Activated T-cell treated with anti-CD3 and anti-CD28 coated beads, Interleukin-2, amount 50 U/mL, for 72 hours (primary cell): ENCODE measurements at places on chromosomes 12 and 14.
A peak's percentile ranks its signal among the peaks of the same experiment; 100 is the strongest.

DNA sequence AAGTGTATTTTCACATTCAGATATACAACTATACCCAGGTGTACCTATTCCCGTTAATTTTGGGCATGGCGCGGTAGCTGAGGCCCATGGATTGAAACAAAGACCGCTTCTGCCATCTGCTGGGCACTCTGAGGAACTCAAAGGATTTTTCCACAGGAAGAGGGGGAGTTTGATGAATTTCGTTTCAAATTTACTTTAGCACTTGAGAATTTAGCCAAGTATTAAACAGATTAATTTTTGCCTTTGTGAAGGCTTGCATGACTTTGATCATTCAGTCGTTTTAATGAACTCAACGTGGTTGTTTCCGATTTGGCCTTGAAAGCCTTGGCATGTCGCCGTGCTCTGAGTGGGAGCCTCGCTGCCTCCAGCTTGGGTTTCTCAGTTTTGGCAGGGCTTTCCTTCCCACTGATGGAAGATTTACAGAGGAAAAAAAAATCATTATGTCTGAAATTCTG, 153.2 kb upstream of the DDHD1 start:
- peak; percentile 46 for DNase-seq

- DNase-seq = peak; percentile 72
Observed at GRCh38 chr14:52694761-52695480, 437 bp downstream of the ERO1A start.

DNA sequence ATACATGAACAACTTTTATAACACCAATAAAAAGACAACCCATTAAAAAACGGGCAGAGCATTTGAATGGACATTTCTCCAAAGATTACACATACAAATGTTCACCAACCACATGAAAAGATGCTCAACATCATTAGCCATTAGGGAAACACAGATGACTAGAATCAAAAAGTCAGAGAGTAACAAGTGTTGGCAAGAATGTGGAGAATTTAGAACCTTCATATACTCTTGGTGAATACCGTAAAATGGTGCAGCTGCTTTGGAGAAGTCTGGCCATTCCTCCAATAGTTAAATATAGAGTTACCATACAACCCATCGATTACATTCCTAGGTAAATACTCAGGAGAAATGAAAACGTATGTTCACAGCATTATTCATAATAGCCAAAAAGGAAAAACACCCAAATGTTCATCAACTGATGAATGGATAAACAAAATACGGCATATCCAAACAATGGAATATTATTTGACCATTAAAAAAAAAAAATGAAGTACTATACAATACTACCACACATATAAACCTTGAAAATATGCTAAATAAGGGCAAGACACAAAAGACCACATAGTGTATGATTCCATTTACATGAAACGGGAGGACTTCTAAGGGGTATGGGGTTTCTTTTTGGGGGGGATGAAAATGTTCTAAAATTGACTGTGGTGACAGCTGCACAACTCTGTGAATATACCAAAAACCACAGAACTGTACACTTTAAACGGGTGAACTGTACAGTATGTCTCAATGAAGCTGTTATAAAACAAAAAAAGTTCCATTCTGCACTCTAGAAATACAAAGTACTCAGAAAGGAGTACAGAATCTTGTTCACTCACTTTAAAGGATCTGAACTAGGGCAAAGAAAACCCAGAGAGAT, 3.2 kb downstream of the CORO1C start:
- no peak for DNase-seq

GRCh38 chr14:96245710-96246538, 10.1 kb upstream of the BDKRB1 start:
- DNase-seq = no peak

DNA sequence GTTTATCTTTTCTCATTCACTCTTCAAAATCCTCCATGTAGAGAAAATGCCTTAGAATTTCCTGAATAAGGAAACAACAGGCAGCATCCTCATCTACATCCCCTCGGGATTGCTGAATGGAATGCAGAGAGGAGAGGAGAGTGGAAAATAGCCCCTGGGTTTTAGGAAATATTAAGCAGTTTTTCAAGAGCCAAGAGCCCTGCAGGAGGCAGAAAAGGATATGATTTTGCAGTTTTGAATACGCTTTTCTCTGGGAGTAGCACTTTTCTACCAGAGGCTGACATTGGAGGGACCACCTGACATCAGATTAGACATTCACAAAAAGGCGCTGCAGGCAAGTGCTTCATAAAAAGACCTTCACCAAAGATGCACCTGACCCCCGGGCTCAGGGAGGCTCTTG, 362.2 kb upstream of the SFSWAP start:
- DNase-seq = no peak

DNA sequence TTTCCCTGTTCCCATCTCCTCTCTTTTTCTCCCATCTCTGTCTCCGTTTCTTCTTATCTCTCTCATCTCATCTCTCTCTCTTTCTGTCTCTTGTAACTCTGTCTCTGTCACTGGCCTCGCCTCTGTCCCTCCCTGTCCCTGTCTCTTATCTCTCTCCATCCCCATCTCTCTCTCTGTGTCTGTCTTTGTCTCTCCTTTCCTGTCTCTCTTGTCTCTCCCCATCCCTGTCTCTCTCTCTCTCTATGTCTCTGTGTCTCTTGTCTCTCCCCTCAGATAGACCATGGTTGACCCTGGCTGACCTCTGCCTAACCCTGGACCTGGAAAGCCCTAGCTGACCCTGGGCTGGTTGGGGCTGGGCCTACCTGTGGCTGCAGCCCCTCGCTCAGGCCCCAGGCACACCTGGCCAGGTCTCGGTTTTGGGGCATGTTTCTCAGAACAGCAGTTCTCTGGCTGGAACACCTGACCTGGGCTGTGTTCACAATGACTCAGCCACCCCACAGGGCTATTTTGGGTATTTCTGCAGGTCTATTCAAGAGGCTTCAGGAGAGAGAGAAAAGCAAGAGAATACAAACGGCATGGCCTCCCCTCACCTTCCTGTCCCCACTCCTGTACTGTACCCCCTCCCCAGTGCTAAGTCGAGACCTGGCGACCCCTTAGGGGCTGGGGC, 174.4 kb downstream of the TMEM121 start:
- peak; percentile 26 for DNase-seq

DNA sequence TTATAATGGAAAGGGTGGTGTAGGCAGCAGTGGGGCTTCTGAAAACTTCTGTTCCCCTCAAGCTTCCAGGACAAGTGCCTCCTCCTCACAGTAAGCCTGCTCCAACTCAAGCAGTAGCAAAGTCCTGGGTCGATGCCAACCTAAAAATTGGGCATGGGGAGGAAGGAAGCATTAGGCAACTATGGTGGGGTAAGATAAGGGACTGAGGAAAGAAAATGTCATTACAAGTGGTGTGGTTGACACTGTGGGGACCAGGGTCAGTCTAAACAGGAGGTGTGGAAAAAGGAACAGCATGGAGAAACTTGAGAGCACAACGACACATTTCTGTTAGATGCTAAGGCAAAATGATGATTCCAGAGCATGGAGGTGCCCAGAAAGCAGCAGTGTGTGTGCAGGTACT, 34.9 kb downstream of the WIF1 start:
- no peak for DNase-seq

DNA sequence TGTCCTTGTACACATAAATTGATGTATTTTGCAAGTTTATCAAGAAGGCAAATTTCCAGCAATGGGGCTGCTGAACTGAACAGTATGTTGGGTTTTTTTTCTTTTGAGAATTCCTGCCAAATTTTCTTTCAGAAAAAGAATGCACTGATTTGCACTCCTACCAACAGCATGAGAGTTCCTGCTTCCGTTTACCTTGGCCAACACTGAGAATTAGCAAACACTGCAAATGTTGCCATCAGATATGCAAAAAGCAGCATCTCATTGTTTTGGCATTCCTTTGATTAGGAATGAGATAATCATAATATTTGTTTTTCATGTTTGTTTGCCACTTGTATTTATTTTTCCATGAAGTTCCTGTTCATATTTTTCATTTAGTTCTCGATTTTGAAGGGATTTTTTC, 82.4 kb downstream of the RTN1 start:
- no peak for DNase-seq

- no peak for DNase-seq
Observed at GRCh38 chr14:38254571-38255407, 1.1 kb downstream of the CLEC14A start.

GRCh38 chr12:129696926-129697325, 206.9 kb downstream of the TMEM132D start:
- DNase-seq = no peak

- peak; percentile 7 for DNase-seq
Observed at GRCh38 chr12:64825143-64826021, 935 bp downstream of the TBC1D30 start.

DNA sequence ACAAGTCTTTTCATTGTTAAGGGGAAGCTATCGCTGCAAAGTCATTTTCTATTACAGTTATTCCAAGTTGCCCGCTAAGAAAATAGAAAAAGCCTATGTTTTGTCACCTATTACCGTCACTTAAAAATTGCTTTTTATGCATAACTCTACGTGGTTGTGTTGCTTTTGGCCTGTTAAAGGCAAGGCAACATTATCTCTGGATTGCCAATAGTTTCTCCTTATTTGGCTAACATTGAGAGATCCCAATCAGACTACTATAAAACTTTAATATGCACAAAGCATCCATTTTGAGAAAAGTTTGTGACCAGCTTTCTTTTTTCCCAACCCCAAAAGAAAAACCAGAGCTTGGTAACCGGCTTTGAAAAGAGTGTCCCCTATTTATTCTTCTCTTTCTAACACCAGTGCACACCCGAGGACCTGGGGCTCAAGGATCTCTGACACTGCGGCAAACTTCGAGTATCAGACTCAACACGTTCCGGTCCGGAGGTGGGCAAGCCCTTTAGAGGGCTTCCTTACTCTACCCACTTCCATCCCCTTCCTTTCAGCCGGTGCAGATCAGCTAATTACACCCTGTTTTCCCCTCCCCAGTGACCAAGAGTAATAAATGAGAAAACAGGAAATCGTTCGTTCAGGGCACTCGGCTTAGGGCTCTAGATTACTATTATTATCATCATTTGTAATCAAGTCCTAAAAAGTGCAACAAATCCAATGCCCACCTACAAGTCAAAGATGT, 1.2 kb downstream of the PPP1R12A start:
- peak; percentile 2 for DNase-seq

DNA sequence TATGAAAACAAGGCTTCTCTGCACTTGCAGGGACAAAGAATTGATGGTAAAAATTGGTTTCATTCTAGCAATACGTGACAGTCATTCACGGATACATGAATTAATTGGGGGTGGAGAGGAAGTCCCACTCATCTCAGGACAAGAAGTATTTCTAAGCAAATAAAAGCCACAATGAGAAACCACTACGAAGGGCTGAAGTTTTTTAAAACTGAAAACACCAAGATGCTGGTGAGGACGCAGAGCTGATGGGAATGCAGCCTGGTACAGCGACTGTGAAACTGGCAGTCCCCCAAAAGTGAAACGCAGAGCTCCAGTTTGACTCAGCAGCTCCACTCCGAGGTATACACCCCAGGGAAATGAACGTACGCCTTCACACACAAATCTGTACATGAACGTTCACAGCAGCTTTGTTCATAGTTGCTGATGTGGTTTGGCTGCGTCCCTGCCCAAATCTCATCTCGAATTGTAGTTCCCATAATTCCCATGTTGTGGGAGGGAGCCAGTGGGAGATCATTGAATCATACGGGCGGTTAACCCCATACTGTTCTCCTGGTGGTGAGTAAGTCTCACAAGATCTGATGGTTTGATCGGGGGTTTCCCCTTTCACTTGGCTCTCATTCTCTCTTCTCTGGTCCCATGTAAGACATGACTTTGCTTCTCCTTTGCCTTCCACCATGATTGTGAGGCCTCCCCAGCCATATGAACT, 89.0 kb downstream of the SCARB1 start:
- DNase-seq = peak; percentile 93

DNA sequence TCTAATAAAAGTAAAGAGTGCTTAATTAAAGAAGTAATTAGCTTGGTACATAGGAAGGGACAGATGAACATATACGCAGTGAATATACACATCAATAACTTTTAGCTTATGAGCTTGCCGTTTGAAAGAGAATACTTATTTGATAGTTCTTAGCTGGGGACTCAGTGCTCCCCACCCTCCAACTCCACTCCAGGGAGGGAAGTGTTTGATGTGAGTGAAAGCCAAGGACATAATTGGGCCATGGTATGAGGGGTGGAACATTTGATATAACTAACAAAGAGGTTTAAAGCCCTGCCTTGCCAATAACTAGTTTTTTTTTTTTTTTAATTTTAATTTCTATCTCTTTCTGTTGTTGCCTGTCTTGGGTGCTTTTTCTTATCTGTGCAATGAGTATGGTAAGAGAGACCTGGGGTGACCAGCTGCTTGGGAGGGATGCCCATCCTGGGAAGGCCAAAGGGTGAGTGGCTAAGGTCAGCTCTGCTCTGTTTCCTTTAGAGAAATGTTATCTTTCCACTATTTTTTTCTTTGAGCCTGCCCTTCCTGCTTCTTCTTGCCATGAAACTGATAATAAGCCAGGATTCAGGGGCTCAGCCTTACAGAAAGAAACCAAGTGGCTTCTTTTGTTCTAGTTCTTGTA, 132.8 kb upstream of the CPSF6 start:
- no peak for DNase-seq

- DNase-seq = no peak
Observed at GRCh38 chr12:97131220-97131981, 224.3 kb downstream of the NEDD1 start.

DNA sequence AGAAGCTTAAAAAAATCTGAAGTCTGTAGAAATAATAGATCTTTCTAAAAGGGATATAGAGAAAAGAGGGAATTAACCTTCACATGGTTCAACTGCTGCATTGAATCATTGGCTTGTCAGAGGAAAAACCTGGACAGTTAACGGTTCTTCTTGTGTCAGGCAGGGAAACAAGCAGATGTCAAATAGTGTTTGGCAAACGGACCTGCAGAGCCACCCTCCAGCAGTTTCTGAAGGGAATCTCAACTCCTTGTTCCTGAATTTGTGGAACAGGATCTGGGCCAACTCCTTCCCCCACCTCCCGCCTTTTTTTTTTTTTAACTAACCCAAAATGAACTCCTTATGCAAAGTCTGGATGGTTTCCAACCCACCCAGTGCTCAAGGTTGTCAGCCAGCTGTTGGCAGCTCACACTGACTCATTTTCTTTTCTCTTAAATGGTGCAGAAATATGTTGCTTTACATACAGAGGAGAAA, 187.3 kb downstream of the CAND1 start:
- no peak for DNase-seq

- peak; percentile 17 for DNase-seq
Observed at GRCh38 chr14:106286697-106287290, 760.4 kb downstream of the TMEM121 start.

GRCh38 chr14:95147597-95147996, 9.7 kb downstream of the DICER1 start:
- DNase-seq = no peak

- DNase-seq = no peak
Observed at GRCh38 chr12:89941436-89941835, 232.8 kb upstream of the ATP2B1 start.

- no peak for DNase-seq
Observed at GRCh38 chr12:5864972-5865371, 80.1 kb downstream of the ANO2 start.

- DNase-seq = no peak
Observed at GRCh38 chr12:4505376-4505986, 33.2 kb upstream of the RAD51AP1 start.
